Activated CD8-positive, alpha-beta T cell treated with anti-CD3 and anti-CD28 coated beads, Interleukin-2, amount 10 ng/mL, durations not matched to agents 7 days and 5 days (primary cell): ENCODE measurements at places on chromosomes 13 and 19.

DNA sequence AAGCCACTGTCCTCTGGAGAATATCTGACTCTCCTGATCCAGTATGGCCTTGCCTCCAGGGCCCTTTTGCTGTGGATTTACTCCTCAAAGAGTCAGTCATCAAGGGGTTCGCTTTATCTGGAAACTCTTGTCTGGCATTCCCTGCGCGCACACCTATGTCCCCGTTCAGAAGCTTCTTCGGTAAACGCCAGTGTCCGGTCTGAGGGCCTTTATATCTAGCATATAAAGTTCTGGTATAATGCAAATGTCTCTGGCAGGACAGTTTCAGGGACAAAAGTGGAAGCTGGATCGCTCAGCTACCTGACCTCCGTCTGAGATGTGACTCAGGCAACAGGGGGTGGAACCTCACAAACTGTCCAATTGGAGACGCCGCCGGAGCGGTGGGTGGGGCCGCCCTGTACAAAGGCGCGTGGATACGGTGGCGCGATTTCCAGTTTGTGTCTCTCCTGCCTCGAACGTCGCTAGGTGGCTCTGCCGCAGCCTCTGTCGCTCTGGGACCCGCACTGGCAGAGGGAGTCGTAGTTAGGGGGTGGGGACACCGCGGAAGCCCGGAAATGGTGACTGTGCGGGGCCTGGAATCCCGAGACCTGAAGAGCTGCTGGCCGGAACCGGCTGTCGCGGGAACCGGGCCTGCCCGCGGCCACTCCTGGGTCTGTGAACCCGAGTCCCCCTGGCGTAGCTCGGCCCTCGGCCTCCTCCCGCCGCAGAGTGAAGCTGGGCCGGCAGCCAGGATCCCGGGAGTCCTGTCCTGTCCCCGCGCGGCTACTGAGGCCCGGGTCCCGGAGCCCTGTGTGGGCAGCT lies 10.6 kb upstream of the ZNF709 start:
- H3K4me3 ChIP-seq = peak overlapping the region; percentile 81
- H3K27ac ChIP-seq = peak overlapping the region; percentile 83
- H3K27me3 ChIP-seq = no peaks in the 10 kb centered on the region
- H3K4me1 ChIP-seq = peaks cover 15% of the 10 kb centered on the region
- peaks cover 10% of the 10 kb centered on the region for H3K36me3 ChIP-seq

- H3K27me3 ChIP-seq = no peaks in the 10 kb centered on the region
- no peaks in the 10 kb centered on the region for H3K36me3 ChIP-seq
- peaks cover 8% of the 10 kb centered on the region for H3K4me1 ChIP-seq
- no peak for DNase-seq
Observed at GRCh38 chr13:46355901-46356590, 31.0 kb downstream of the RUBCNL start.

- peaks cover 39% of the 10 kb centered on the region for H3K36me3 ChIP-seq
- peaks cover 25% of the 10 kb centered on the region for H3K4me1 ChIP-seq
- no peak for DNase-seq
- no peak overlapping the region for H3K4me3 ChIP-seq
- no peak overlapping the region for H3K27ac ChIP-seq
- H3K27me3 ChIP-seq = no peaks in the 10 kb centered on the region
Observed at GRCh38 chr19:13996928-13997630, 9.0 kb downstream of the RFX1 start.

GRCh38 chr19:18287836-18288772 lies 6.7 kb upstream of the JUND start:
- H3K36me3 ChIP-seq = peaks cover 17% of the 10 kb centered on the region
- H3K27me3 ChIP-seq = no peaks in the 10 kb centered on the region
- DNase-seq = no peak
- peaks cover 64% of the 10 kb centered on the region for H3K4me1 ChIP-seq
- peak overlapping the region; percentile 43 for H3K27ac ChIP-seq
- no peak overlapping the region for H3K4me3 ChIP-seq

DNA sequence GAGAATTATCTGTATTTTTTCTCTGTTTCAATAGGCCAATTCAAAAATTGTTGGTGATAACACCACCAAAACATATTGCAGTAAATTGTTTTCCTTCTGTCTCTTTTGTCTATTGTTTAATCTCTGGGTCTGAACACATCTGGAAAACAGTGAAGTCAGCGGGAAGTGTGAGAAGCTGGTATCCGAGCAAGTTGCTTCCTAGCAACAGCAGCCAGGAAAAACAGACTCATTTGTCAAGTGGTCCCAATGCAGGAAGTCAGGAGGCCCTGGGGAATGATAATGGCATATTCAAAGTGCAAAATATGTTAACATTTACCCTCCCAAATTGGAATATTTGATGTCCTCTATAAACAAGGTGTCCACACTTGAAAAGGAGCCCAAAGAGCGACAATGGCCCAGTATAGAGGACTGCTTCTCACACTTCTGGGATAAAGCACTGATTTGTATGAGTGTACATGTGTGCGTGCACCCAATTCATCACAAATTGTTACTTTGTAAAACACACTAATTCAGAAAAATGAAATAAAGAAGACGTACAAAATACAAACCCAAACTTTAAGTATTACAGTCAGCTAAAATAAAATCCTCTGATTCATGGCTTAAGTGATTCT lies 515.0 kb downstream of the TBC1D4 start:
- no peak overlapping the region for H3K27ac ChIP-seq
- H3K4me1 ChIP-seq = no peaks in the 10 kb centered on the region
- no peak for DNase-seq

- peaks cover 19% of the 10 kb centered on the region for H3K27me3 ChIP-seq
- peaks cover 16% of the 10 kb centered on the region for H3K4me1 ChIP-seq
- no peak overlapping the region for H3K4me3 ChIP-seq
Observed at GRCh38 chr19:3725640-3726310, 17.6 kb downstream of the TJP3 start.

DNA sequence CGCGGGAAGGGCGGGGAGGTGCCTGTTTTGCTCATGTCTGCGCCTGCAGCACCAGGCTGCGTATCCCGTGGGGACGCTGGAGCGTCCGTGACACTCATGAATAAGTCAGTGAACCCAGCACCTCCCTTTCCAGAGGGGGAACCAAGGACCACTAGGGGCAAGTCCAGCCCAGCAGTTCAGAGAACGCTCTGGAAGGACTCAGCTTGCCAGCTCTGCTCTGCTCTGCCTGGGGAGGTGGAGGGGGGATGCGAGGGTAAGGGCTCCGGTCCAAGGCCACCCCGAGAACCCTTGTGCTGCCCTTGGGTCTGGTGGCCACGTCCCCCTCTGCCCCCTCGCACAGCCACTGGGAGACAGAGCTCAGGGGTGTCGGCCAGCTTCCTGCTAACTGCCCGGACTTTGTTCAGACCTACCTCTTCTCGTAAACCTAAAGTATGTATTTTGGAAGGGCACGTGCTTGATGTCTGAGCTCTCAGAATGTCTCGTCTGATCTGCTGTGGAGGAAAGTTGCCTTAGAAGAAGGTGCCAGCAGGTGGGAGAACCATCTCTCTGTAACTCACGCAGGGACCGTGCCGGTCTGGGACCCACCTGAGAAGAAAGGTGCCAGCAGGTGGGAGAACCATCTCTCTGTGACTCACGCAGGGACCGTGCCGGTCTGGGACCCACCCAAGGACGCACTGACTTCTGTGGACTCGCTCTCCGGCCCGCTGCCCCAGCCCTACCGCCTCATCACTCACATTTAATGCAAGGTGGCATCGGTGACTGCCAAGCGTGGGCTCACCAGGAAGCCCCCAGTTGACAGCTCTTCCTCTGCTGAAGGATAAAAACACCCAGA lies 34.1 kb downstream of the TMEM255B start:
- no peaks in the 10 kb centered on the region for H3K4me1 ChIP-seq
- H3K36me3 ChIP-seq = no peaks in the 10 kb centered on the region
- H3K4me3 ChIP-seq = no peak overlapping the region
- no peak for DNase-seq
- no peak overlapping the region for H3K27ac ChIP-seq

- no peak overlapping the region for H3K27ac ChIP-seq
- H3K27me3 ChIP-seq = peaks cover 4% of the 10 kb centered on the region
- no peaks in the 10 kb centered on the region for H3K4me1 ChIP-seq
Observed at GRCh38 chr13:97834250-97834649, 119.2 kb upstream of the IPO5 start.

- no peaks in the 10 kb centered on the region for H3K27me3 ChIP-seq
- DNase-seq = no peak
- H3K36me3 ChIP-seq = no peaks in the 10 kb centered on the region
- no peak overlapping the region for H3K27ac ChIP-seq
- no peak overlapping the region for H3K4me3 ChIP-seq
Observed at GRCh38 chr13:106846571-106847448, 278.9 kb upstream of the ARGLU1 start.

GRCh38 chr19:45773384-45773783 lies 4.3 kb upstream of the SIX5 start:
- no peaks in the 10 kb centered on the region for H3K36me3 ChIP-seq
- DNase-seq = no peak
- H3K4me3 ChIP-seq = no peak overlapping the region
- peaks cover 20% of the 10 kb centered on the region for H3K4me1 ChIP-seq
- peaks cover 29% of the 10 kb centered on the region for H3K27me3 ChIP-seq

DNA sequence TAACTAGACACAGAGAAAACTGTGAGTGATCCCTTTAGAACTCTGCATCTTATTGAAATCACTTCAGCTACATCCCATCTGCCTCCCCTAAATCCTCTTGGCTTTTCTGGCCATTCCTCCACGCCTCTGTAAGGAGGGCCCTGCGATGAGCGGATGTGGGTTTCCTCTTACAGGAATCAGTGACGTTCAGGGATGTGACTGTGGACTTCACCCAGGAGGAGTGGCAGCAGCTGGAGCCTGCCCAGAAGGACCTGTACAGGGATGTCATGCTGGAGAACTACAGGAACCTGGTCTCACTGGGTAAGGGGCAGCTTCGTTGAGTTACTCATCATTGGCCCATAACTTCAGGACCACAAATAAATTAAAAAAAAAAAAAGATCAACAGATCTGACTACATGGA lies 18.5 kb downstream of the ZNF71 start:
- no peak overlapping the region for H3K4me3 ChIP-seq
- no peak for DNase-seq
- no peak overlapping the region for H3K27ac ChIP-seq
- no peaks in the 10 kb centered on the region for H3K4me1 ChIP-seq
- peaks cover 74% of the 10 kb centered on the region for H3K36me3 ChIP-seq

DNA sequence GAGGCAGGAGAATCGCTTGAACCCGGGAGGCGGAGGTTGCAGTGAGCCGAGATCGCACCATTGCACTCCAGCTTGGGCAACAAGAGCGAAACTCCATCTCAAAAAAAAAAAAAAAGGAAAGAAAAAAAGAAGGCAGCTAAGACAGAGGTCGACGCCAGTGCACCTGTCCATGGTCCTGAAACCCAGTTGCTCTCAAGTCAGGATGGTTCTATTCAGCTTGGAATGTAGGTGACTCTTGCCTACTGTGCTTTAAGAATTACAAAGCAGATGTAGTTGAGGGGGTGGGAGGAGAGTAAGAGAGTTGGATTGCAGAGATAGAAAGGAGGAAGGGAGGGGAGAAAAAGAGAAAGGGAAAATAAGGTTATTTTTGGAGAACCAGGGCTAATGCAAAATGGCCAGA lies 18.7 kb downstream of the CACNG7 start:
- no peaks in the 10 kb centered on the region for H3K36me3 ChIP-seq
- H3K4me3 ChIP-seq = no peak overlapping the region
- DNase-seq = peak; percentile 63
- no peak overlapping the region for H3K27ac ChIP-seq
- H3K27me3 ChIP-seq = no peaks in the 10 kb centered on the region
- no peaks in the 10 kb centered on the region for H3K4me1 ChIP-seq

- no peaks in the 10 kb centered on the region for H3K4me1 ChIP-seq
- no peak overlapping the region for H3K4me3 ChIP-seq
- H3K27me3 ChIP-seq = peaks cover 3% of the 10 kb centered on the region
- DNase-seq = no peak
Observed at GRCh38 chr13:36493046-36493445, 60.8 kb downstream of the CCNA1 start.

- DNase-seq = peak; percentile 77
- no peak overlapping the region for H3K4me3 ChIP-seq
Observed at GRCh38 chr19:40165362-40165937, 25.8 kb upstream of the MAP3K10 start.

DNA sequence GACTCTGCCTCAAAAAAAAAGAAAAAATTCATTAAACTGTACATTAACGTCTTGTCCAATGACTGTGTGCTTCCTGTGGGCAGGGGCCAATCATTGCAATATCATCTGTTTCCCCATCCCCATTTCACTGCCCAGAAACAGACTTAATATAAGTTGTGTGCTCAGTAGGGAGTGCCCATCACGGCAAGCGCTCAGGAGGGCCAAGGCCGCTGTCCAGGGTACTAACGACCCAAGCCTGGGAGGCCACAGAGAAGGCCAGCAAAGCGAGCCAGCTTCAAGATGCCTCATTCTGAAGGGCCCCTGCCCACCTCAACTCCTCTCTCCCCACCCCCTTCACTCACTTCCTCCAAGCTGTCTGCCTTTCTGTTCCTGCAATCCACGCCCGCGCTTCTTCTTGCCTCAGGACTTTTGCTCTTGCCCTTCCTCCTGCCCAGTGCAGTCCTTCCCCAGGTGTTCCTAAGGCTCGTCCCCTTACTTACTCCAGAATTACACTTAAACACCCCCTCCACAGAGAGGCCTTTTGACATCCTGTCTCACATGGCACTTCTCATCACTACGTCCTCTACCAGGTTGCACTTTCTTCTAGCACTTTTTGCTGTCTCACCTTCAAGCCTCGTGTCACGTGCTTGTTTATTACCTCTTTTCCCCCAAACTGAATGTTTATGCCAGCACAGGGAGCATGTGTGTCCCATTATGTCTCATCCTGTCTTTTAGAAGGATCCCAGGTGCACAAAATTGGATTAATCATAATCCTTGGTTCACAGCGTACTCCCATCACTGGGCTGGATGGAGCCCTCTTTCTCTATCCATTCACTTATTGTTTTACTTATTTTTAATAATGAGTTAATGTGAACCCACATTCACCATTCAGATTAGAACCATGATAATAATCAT lies 11.3 kb upstream of the POU2F2 start:
- H3K4me3 ChIP-seq = no peak overlapping the region
- peak; percentile 45 for DNase-seq
- peaks cover 11% of the 10 kb centered on the region for H3K27me3 ChIP-seq
- H3K27ac ChIP-seq = no peak overlapping the region

DNA sequence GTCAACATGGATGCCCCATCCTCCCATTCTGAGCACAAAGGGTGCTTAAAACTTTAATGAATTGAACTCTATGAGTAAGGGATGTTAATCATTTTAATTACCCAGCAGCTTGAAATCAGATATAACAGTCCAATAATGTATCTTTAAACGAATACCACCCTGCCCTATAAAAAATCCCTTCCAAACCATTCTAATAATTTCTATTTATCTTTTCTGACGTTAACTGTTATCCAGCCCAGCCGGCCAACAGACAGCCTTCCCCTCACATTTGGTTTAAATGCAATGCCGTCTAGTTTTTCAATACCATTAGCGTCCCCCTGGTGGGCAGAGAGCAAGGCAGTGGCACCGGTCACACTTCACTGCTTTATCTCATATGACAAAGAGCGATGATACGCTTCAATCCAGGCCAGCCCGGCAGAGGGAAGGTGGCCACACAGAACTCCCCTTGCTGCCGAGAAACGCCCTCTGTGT lies 402.2 kb upstream of the ZNF507 start:
- no peaks in the 10 kb centered on the region for H3K27me3 ChIP-seq
- no peak for DNase-seq
- H3K36me3 ChIP-seq = no peaks in the 10 kb centered on the region
